ENCODE measurements at places on chromosomes 11 and 22.

- no peak for DNase-seq
These were observed 62.9 kb upstream of the UBASH3B start for GRCh38 chr11:122592641-122593040.

- DNase-seq, result no peak
These were observed 23.2 kb downstream of the TBX1 start for GRCh38 chr22:19783586-19784383.

DNA sequence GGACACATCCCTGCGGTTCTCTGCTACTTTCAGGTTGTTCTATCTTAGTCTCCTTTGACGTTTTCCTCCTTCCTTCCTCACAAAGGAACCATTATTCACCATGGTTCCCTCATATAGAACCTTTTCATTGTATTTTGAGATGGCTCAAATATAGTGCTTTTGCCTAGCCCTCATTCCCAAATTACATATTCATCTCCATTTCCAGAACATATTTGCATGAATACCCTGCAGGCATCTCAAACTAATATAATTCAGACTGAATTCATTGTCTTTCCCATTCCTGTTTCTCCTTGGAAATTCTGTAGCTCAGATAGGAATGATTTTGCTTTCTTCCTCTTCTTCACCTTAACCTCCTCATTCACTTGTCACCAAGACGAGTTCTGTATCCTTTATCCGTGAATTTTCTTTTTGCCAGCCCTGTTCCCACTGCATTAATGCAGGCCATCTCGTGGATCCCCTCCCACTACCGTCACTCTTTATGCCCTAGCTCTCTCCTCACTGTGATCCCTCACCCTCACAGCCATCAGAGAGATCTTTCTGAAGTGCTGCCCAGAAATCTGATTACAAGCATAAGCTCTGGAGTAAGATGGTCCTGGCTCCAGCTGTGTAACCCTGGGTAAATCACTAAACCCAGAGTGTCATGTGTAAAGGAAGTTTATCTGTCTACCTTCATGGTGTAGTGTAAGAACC, 23.3 kb downstream of the PIWIL4 start:
- no peak for DNase-seq

GRCh38 chr11:122754553-122755322, 83.6 kb upstream of the CRTAM start:
- DNase-seq, result no peak

DNA sequence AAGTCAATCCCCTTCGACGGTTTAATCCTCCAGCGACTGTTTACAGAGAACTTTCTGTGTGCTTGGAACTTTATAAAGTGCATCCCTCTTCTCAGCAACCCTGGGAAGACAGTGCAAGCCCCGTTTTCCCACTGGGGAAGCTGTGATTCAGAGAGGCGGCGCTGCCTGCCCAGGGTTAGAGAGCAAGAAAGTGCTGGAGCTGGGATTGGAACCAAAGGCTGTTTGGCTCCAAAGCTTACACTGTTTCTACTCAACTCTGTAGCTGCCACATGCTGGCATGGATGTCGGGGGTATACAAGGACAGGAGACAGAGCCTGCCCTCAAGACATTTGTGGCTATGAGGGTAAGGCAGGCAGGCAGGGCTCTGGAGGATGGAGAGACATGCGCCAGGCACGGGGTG, 13.0 kb downstream of the FBLN1 start:
- no peak for DNase-seq

- no peak for DNase-seq
These were observed 7.4 kb downstream of the SYT13 start for GRCh38 chr11:45278714-45279113.

DNA sequence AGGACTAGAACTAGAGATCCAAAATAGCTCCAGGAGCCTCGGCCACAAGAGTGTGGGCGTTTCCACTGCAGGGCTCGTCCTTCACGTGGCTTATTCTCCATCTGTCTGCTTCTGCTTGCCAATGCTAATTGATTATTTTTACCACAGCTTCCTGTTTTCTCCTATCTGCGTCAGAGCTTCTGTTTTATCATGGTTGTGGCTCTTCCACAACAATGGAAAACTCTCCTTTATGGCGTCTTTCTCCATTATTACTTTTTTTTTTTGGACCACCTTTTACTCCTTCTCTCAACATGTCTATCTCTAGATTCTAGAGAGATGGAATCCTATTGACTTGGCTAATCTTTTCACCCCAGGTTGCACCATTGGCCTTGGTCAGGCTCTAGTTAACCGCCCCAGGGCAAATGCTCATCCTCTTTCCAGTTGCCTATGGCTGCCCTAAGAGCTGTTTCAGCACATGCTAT, 25.9 kb downstream of the CAT start:
- no peak for DNase-seq

GRCh38 chr11:104934594-104934993, 33.8 kb downstream of the CASP4 start:
- DNase-seq, result no peak

DNA sequence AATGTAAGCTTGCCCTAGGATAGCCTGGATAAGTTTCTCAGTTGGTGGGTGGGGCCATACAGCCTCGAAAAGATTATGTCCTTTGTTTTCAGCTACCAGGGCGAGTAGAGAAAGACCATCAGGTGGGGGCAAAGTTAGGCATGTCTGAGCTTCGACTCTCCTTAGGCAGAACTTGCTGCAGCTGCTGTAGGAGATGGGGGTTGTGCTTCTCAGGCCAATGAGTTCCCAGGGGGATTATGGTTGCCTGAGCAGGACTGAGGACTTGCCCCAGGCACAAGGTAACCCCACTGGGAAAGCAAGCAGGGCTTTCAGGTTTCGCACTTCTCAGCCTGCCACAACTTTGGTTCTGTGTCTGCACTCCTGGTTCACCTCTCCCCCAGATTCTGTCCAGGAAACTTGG, 173.4 kb upstream of the SESN3 start:
- DNase-seq, result no peak

DNA sequence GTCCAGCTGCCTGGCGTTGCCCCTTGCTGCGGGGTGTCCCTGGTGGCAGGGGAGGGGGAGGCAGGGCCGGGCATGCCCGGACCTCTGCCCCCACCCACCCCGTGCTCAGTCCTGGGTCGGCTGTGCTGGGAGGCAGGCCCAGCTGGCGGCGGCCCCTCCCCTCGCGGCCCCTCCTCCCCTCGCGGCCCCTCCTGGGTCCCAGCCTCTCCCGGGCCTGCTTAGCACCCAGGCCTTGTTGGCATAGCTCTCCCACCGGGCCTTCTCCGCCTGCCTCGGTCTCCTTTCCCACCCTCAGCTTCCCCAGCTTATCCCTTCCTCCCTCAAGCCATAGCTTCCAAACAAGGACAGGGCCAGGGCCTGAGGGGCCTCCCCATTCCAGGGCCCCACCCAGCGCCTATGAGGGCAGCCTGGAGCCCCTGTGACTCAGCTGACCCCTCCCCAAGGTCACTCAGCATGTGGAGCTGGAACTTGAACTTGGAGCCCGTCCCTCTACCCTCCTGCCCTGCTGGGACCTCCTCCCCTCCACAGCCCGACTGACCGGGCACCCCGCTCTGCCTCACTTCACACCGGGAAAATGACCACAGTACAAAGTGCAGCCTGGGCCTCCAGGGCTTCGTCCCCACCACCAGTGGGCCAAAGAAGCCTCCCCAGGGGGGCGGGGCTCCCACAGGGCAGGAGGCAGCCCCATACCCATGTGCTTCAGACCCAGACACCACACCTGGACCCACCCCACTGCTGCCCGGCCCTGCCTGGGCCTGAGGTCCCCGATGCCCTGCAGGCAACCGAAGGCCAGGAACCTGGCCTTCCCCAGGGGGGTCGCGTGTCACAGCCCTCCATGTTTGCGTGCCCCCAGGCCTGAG, 1.2 kb downstream of the EPS8L2 start:
- no peak for DNase-seq

- no peak for DNase-seq
These were observed 21.6 kb downstream of the CYB5R2 start for GRCh38 chr11:7651700-7652099.

DNA sequence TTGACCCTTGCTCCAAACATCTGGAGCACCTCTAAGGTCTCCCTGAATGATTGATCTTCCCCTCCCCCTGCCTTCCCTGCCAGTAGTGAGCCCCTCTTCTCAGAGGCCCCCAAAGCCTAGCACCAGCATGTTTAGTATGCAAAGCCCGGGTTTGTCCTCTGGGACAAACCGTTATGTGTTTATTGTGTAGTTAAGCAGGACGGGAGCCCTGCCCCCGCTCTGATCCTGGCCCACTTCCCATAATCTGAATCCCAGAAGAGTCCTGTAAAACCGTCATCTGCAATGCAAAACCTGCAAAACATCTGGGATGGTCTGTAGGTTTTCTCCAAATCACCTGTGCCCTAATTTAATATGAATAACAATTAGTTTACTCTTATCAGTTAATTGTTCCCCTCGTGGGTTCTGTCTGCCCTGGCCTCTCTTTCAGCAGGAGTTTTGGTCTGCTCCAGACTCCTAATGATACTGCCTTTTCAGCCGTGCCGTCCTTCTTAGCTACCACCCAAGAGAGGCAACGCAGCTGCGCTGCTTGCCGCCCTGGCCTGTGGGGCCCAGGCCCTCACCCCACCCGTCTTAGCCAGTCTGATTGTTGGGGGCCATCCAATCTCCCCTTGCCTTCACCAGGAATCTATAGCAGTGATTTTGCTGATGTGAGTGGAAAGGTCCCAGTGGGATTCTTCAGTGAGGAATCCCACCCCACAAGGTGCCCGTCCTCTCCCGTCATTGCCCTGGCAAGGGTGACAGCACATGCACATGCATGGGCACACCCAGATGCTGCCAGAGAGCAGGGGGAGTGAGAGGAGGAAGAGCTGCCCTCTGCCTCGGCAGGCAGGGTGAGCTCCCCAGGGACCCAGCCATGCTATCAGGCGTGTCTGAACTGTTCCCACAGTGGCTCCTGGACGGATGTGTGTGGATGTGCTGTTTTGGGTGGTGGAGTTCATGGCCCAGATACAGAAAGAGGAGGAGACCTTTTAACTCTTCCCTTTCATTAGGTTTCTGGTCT, 3.0 kb upstream of the B3GAT1 start:
- no peak for DNase-seq

DNA sequence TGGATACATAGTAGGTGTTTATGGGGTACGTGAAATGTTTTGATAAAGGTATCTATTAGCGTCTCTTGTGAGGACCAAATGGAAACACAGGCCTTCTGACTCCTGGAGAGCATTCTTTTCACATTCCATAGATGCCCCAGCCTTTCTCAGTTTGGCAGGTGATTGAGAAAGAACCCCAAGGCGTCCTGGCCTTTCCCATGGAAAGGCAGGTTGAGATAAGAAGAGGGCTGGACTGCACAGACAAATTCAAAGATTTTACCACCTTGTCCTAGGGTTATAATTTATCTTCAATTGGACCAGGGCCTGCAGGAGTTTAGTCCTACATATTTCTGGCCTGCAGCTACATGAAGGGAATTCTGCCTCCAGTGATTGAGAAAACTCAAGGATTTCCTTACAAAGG, 661 bp upstream of the OLFML1 start:
- DNase-seq, result no peak

- DNase-seq, result no peak
These were observed 85.4 kb downstream of the MTNR1B start for GRCh38 chr11:93054881-93055280.

GRCh38 chr11:105189581-105189980, 50.0 kb upstream of the CARD18 start:
- no peak for DNase-seq

DNA sequence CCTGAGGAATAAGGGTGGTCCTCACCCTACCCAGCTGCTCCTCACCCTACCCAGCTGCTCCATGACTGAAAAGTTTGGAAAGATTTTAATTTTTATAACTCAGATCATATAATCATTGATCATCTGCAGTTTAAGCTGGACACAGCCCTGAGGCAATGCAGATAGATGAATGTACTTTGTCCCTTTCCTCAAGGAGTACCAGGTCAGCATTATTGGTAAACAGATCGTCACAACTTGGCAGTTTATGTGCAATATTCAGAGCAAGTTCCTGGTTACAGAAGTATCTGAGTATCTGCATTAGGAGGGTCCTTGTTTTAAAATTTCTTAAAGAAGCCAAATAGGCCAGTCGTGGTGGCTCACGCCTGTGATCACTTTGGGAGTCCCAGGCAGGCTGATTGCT, 3.6 kb downstream of the TNRC6B start:
- DNase-seq, result no peak

GRCh38 chr11:73356979-73357860, 19.0 kb upstream of the RELT start:
- no peak for DNase-seq

- DNase-seq, result no peak
These were observed 43.6 kb upstream of the DBX1 start for GRCh38 chr11:20203831-20204230.

DNA sequence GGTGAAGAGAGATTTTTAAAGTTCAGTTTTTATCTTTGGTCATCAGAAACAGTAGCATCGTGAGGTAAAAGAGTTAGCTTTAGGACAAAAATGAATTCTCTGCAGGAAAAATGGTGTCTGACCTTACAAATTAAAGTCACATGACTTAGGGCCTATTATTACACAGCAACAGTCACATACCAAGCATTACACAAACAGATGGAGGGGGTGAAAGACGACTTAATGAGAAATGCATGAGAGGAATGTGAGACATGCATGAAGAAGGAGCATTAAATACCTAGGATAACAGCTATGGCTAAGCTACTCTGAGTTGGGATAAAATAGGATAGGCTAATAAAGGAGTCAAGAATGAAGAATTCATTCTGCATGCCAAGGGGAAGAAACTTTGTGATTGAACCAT, 77.5 kb downstream of the BLID start:
- DNase-seq, result no peak

DNA sequence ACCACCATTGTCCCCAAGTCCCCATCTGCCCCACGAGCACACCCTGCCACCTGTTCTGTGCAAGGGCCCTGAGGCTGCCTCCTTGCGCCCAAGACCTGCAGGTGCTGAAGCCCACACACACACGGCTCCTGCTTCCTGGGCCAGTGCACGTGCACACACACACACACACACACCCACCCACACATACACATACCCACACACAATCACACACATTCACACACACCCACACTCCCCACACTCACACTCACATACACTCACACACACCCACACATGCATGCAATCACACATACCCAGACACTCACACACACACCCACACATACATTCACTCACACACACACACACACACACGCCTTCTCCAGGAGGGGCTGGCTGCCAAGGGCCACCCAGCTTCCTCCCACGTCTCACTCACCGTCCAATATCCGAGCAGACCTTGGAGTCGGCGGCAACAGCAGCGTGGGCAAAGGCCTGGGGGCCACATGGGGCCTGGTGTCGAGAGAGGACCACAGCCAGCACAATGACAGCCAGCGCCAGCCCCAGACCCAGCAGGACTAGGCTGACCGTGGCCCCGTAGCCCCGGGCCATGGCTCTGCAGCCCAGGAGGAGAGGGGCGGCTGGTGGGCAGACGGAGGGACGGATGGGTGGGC, 616 bp downstream of the GGT5 start:
- DNase-seq, result no peak

- DNase-seq, result no peak
These were observed 99.7 kb upstream of the IGLL5 start for GRCh38 chr22:22787786-22788459.

- peak; percentile 65 for DNase-seq
These were observed 10.7 kb upstream of the RPS3 start for GRCh38 chr11:75388386-75389275.

GRCh38 chr11:87038235-87038977, 672 bp downstream of the TMEM135 start:
- no peak for DNase-seq

GRCh38 chr11:79097246-79097875, 343.5 kb downstream of the TENM4 start:
- DNase-seq, result no peak

Measured in NCI-H2081 treated with DMSO at 0.1 percent for 48 hours (cell line).